GDM1 (cell line): ENCODE measurements at places on chromosomes 6 and 20.
A peak's percentile ranks its signal among the peaks of the same experiment; 100 is the strongest.

- DNase-seq = no peak
These were observed 70.2 kb downstream of the TULP4 start for GRCh38 chr6:158382491-158382890.

DNA sequence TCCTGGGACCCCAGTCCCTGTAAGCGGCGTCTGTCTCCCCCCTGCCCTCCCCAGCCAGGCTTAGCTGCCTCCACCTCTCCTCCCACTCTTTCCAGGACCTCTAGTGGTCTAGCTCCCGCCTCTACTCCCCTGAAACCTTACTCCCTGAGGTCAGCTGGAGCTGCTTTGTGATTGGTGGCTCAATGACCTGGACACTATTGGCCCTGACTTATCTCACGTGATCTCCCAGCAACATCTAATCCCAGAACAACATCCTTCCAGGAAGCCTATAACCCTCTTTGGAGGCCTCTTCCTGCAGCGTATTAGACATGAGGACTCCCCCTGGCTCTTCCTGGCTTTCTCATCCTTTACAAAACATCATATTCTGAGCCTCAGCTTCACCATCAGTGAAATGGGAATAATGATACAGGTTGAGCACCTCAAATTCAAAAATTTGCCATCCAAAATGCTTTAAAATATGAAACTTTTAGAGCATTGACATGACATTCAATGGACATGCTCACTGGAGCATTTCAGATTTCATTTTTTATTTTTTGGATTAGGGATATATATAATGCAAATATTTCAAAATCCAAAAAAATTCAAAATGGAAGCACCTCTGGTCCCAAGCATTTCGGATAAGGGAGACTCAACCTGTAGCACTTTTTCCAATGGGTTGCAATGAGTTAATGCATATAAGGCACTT, 16.3 kb upstream of the SRC start:
- no peak for DNase-seq

- no peak for DNase-seq
These were observed 2.4 kb downstream of the KLC4 start for GRCh38 chr6:43061861-43062260.

DNA sequence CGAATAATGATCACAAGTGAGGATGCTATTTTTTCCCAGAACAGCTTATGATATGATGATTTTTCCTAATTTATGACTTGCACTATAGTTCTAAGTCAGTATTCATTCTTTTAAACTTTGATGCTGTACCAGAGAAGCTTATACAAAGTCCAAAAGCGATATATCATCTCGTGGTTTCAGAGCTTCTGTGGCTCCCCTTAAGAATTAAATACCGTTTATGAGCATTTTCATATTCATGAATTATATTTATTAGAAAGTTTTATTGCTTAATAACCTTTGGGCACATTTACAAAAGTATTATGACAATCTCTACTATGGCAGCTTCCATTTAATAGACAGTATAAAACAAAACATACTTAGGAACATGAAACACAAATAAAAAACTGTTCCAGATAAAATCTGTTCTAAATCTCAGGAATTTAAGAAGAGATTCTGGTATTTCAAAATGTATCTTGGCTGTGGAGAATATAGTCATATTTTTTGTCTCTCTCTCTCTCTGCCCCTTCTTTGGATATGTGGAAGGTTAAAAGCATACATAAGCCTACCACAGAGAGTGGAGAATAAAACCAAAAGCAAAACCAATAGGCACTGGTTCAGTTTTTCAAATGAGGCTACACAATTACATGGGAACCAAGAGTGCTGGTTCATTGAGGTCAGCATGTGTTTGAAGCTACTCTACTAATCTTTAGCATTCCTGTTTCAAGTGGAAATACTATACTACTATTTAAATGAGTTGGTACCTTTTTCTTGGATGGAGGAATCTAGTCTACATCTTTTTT, 884.5 kb upstream of the GJE1 start:
- DNase-seq = no peak

GRCh38 chr6:157188213-157188612, 135.1 kb downstream of the TMEM242 start:
- no peak for DNase-seq

DNA sequence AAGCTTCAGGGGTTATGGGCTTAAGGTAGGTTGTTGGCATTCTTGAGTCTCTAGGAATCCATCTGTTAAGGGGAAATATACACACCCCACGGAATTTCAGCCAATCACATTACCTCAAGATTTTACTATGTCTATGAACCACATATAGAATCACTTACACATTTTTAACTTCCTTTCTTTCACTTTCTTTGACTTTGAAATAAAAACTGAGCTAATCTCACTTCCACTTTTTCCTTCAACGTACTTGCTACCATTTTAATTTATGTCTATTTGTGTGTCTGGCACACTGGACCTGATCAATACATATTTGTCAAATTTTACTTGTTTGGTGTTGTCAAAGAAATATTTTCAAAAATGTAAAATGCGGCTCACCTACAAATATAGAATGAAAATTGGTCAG, 545.4 kb upstream of the JAG1 start:
- DNase-seq = no peak

DNA sequence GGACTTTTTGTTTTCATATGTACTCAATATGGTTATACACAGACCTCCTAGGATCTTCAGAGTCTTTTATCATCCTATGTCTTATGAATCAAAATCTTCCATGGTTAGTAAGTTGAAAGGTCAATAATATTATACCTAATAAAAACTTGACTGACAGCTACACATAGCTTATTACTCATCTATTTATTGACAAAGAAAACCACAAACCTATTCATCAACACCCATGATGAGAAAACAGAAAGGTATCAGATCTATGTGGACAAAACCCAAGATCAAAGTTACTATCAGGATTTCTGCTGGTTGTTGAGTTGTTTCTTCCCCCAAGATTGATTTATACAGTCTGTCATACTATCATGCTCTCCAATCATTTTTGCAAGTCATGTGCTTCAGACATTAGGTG, 460.1 kb upstream of the MANEA start:
- no peak for DNase-seq

- peak; percentile 16 for DNase-seq
These were observed 5.6 kb upstream of the ANKRD60 start for GRCh38 chr20:58233881-58234528.

- no peak for DNase-seq
These were observed 123.6 kb upstream of the TNFAIP3 start for GRCh38 chr6:137743493-137743892.

DNA sequence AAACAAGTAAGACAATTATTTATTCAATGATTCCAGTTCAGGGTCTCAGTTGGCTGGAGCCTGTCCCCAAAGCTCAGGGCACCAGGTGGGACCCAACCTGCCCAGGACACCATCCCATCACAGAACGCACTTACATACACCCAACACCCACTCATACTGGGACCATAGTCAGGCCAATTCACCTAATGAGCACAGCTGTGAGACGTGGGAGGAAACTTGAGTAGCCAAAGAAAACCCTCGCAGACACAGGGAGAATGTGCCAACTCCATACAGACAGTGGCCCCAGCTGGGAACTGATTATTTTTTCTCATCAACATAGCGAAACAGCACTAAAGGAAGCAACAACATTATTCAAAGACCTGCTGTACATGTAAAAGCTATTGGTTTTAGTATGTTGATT, 58.6 kb upstream of the DOK5 start:
- no peak for DNase-seq

- no peak for DNase-seq
These were observed 79.4 kb upstream of the FRMD1 start for GRCh38 chr6:168158213-168158979.

- no peak for DNase-seq
These were observed 129.5 kb upstream of the MMS22L start for GRCh38 chr6:97412511-97412910.

DNA sequence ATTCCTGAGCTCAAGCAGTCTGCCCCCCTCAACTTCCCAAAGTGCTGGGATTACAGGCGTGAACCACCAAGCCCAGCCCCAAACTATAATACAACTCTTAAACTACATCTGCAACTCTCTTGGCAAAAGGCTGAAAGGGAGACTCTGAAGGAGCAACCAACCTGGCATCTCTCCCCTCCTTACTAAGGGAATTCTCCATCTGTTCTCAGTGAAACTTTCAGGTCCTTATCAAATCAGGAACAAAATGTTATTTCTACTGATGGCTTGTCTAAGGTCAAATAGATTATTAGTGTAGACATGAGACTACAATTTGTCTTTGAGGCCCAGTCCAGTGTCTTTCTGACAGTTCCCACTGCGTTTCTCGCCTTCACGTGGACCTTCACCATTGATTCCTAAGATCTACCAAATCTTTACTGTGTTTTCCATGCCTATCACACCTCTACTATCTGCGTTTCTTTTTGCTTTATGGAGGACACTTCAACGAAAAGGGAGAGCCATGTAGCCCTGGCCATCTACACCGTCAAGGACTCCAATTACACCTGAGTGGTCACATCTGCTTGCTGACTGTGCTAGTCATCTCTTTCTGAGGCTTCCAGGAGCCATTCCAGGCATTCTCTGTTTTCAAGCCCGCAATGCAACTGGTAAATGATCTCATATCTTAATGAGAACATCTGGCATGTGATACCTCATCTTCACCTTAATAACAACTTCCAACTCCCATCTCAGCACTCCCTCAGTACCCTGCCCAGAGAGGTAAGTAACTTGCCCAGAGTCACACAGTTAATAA, 405.7 kb upstream of the CITED2 start:
- DNase-seq = no peak

GRCh38 chr6:107652526-107653182, 162.7 kb downstream of the SOBP start:
- no peak for DNase-seq

GRCh38 chr6:7939184-7939863, 28.7 kb upstream of the TXNDC5 start:
- no peak for DNase-seq

DNA sequence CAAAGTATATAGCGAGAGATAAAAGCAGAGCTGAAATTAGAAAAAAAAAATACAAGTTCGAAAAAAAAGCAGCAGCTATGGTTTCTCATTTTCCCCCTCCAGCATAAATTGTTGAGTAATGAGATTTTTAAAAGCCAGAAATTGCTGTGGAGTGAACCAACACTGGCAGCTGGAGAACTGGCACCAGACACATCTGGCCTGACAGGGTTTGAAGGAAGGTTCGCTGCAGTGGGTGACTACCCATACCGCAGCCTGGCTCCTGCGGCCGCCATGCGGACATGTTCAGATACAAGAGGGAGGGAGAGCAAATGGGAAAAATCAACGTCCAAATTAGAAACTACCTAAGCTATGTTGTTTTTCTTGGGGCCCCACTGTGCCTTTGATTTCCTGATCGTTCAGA, 3.3 kb downstream of the APCDD1L start:
- DNase-seq = no peak

- DNase-seq = no peak
These were observed 104.8 kb downstream of the ISM1 start for GRCh38 chr20:13325796-13326340.

DNA sequence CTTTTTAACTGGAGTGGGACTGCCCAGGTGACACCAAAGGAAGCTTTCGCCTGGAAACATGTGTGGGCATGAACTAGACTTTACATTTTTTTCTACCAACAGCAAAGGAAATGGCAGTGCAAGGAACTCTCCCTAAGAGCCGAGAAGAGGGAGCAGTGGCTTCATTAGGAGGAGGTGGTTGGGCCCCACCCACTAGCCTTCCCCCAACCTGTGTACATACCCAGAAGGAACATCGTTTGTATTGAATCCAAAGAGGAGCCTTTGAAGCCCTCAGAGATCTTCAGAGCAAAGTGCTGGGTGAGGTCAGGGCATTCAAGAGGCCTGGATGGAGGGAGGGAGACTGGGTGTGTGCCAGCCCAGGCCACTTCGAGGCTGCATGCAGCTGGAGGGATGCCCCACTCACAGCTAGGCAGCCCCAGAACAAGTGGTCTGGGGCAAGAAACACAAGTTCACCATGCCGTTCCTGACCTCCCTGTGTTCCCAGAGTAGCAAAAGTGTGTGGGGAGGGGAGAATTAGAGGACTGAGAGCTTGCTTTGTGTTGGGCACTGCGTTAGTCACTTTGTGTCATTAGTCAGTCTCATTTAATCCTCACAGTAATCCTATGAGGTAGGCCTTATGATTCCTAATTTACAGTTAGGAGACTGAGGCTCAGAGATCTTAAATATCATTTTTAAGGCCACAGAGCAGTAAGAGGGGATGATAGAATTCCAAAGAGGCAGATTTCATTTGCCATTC, 191.6 kb upstream of the SUPT3H start:
- no peak for DNase-seq

DNA sequence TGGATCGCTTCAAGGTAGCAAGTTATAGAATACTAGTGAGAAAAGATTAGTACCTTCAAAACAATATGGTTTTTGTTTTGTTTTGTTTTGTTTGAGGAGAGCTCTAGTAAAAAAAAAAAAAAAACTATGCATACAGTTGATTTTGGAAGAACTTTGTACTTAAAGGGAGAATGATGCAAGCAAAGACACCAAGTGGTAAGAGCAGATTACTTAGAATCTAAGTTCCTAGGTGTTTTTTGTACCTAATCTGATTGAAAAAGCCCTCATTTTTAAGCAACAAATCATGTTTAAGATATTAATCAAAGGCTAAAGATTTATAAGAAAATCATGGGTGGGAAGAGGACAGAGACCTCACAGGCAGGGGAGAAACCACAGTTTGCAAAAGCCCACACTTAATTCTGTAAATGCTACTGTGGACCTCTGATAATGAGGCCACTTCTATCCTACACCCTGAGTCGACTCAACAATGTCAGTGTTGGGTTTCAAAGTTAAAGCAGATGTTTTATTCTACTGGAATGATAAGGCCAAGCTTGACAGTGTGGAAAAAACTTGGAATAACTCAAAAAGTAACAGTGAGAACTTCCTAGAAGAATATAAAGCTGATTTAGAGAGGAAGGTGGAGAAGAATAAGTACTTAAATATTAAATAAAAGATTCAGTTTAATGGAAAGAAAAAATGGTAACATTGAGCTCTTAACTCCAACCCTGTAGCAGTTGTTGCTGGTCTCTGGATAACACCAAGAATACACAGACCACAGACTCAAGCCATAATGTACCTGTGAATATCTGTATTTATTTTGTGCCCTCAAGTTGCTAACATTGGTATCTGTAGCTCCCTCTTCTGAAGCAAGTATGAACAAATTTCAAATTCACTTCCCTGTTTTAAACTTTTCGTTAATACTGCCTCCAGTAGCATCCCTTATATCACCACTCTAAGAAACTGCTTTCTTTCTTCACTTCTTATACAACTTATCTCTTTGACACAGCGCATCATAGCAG, 1047.8 kb downstream of the EPHA7 start:
- DNase-seq = no peak

DNA sequence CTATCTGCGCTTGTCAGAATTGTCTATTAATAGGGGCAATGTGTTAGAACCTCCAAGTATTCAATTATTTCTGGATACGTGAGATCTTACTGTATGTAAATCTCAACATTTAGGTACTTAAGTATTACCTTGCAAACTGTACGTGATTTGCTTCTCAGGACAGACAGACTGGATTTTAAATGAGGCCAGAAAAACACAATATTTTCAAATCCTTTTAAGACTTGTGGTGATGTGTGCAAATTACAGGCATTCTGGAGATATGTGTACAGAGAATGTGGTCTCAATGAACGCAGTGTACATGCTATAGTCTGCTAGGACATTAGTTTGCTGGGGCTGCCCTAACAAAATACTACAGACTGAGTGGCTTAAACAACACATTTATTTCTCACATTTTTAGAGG, 16.9 kb downstream of the CCR6 start:
- no peak for DNase-seq

- no peak for DNase-seq
These were observed 24.3 kb upstream of the RPN2 start for GRCh38 chr20:37154684-37155298.

- DNase-seq = no peak
These were observed 37.3 kb upstream of the SAYSD1 start for GRCh38 chr6:39152262-39152661.
